ENCODE measurements at places on chromosomes 1 and 21.

DNA sequence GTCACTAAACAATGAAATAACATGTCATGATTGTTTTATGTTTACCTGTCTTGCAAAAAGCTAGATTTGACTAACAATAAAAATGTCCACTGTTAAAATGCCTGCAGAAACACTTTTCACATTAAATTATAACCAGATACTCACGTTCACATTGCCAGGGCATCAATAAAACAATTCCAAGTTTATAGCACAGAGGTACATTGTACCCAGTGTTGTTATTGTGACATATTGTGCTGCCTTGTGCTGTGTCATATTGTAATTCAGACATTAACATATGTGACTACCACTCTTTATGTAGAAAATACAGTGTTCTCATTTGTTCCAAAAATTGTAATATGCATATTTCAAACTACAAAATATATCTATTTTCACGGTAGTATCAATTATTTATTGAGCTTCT lies 766.1 kb downstream of the NCAM2 start:
- DNase-seq = no peak

GRCh38 chr1:180020017-180020416 lies 65.4 kb downstream of the CEP350 start:
- DNase-seq = no peak

- no peak for DNase-seq
Observed at GRCh38 chr1:1799716-1800115, 21.4 kb upstream of the NADK start.

- no peak for DNase-seq
Observed at GRCh38 chr1:101022294-101022693, 3.3 kb downstream of the DPH5 start.

DNA sequence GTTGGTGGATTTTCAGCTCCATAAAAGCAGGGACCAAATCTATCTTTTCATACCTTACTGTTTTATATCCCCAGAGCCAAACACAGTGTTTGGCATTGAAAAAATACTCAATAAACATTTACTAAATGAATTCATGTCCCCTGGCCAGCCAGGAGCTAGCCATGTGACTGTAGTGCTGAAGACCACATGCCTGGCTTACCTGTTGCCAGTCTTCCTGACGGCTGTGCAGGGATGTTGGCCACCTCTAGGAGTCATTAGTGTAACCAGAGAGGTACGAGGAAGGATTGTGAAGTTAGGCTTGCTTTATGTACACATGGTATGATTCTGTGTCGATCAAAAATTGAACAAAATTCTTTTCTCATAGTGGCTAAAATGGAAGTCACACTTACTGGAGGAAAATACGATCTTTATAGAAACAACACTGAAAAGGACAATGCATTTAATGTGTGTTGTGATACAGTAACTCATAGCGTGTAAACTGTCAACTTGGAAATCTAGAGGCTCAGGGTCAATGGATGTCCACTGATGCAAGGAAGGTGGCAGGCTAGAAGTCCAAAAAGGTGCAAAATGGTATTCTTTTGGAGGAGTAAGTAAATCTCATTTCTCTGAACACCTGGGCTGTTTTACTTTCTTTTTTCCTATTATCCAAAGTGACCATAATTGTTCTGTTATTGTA lies 60.9 kb downstream of the FGGY start:
- DNase-seq = no peak

DNA sequence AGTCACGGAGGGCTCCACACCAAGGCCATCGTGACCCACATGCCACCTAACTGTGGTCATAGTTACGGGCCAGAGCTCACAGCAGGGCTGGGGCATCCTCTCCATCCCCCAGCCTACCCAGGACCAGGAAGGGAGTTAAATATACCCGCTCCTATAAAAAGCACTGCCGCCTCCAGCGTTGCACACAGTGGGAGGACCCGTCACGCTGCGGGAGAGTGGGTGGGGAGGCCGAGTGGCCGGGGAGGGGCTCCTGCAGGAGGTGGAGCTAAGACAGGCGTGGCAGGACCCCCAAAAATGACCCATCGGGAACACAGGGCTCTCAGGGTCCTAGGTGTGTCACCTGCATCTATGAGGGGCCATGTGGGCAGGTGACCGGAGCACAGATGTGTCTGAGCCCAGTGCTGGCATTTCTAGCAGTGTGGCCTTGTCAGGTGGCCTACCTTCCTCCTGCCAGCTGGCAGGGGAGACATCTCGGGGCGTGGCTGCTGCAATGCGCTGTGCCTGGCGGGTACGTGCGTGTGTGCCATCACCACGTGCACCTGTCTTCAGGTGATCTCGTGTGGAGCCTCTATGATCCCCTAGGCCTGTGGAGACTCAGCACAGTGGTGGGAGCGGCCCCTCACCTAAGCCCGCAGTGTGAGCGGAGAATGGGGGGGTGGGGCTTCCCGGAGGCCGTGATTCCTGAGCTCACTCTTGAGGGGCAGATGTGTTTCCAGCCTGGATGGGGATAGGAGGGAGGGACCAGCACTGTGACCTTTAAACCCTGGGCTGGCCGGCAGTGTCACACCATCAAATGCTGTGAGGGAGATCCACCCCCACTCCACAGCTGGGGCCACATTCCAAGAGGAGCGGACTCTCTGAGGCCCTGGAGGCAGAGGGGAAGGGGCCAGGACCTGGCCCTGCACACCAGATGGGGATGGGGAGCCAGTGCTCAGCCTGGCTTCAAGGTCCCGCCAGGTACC lies 17.7 kb downstream of the AGRN start:
- DNase-seq = no peak

DNA sequence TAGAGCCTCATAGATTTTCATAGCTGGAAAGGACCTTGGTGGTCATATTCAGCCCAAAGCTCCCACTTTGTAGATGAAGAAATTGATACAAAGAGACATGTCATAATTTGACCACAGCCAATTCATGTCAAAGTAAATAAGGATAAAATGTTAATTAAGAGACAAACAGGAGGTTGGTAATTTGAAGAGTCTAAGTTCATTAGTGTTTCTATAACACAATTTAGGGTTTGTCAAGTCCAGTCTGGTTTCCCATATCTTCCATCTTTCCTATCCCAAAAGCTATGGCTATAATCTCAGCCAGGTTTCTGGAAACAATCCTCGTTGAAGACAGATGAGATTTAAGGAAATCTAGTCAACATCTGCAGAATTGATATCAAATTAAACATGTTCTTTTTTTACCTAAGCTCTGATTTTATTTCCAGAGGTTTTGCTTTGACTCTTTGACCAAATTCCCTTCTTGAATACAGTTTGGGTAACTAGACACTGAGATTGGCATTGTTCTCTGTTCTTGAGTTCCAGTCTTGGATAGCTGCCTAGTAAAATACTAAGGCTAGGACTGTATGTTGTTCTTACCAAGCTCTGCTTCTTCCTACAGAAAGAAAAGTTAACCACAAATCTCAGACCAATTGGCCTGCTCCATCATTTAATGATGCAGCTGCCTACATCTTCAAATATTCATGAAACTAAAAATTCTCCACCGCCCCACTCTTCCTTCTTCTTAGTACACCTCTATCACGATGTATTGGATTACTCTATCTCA lies 62.0 kb downstream of the SLC44A5 start:
- DNase-seq = no peak

- no peak for DNase-seq
Observed at GRCh38 chr1:18805150-18805879, 54.1 kb downstream of the TAS1R2 start.

- no peak for DNase-seq
Observed at GRCh38 chr1:156515956-156516355, 15.4 kb upstream of the MEF2D start.

GRCh38 chr21:43333298-43334062 lies 93.5 kb downstream of the SIK1 start:
- DNase-seq = no peak

All from CD4-positive, alpha-beta T cell treated with Interleukin-12 subunit alpha and Interleukin-12 subunit beta, for 1 hour (primary cell).